ENCODE measurements at places on chromosomes 5 and 9.

DNA sequence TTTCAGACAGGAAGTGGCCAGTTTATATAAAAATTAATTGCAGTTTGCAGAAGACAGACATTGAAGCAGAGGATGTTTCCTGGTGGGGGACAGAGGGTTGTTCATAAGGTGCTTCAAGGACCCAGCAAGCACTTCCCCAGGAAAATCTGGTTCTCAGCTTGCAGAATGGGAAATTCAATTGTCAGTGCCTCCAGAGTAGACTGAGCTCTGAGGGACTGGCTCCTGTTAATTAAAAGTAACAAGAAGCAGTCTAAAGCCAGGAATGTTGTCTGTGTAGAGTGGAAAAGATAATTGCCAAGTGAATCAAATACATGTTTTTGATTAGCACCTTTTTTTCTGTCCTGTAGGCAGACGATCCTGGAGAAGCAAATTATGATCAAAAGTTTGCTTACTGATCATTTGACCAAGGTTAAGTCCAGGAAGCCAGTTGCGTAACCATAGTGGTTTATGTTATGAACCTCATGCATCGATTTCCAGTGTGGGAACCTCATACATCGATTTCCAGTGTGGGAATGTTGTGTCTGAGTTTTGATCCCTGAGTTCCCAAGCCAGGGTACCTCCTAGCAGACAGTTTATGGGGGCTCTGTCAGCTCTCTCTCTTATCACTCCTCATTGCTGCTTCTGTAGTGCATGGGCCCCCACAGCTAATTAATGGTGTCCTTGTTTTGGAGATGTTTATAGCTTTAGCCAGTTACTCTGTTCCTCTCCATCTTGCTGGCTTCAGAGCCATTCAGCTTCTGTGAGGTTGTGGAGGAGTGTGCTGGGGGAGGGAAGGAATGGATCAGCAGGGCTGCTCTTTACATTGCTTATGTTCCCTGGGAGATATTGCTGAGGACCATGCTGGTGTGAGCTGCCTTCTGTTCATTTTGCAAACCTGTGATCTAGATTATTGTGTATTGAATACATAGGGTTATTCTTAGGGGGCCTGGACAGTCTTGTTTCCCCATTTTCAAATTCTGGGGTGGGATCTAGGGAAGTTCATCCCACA, 17.1 kb downstream of the MSANTD3 start:
- no peak for DNase-seq

DNA sequence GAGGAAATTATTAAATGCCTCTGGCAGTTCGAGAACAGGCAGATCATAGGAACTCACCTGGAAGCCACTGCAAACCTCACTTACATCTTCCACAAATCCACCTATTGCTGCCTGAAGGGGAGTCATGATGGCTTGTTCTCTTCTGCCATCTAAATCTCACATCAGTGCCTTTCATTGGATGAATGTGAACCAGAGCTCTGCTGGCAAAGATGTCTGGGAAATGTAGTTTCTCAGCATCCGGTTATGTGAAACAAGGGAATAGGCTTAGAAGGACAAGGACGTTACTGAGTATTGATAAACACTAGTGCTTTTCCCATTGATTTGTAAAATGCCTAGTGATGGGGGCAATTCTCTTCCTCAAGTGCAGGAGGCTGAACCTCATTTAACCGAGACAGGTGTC, 483.3 kb downstream of the ARHGEF28 start:
- DNase-seq = no peak

GRCh38 chr9:97811533-97812246, 41.3 kb upstream of the FOXE1 start:
- no peak for DNase-seq

GRCh38 chr5:120314191-120314590, 149.9 kb upstream of the PRR16 start:
- no peak for DNase-seq

DNA sequence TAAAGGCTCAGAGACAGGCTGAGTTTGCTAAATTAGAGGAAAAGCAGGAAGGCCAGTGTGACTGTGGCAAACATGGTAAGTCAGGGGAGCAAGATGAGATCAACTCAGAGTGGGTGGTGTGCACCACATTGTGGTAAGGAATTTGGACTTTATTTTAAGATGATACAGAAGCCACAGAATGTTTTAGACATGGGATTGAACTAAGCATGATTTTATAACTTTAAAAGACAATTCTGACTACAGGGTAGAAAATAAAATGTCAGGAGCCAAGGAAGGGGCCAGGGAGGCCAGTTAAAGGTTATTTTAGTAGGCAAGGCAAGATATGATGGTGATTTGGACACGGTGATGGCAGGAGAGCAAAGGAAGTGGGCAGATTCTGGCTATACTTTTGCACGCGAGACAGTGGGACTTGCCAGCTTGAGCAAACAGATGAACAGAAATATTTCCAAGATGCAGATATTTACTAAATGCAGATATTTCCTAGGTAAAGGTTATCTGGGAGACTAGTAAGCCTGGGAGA, 53.9 kb downstream of the TSSK1B start:
- no peak for DNase-seq

- no peak for DNase-seq
Measured at GRCh38 chr5:103624035-103624480, 61.5 kb upstream of the NUDT12 start.

GRCh38 chr9:76895186-76895585, 10.7 kb downstream of the PRUNE2 start:
- no peak for DNase-seq

- no peak for DNase-seq
Measured at GRCh38 chr5:172586125-172587060, 54.7 kb upstream of the NEURL1B start.

DNA sequence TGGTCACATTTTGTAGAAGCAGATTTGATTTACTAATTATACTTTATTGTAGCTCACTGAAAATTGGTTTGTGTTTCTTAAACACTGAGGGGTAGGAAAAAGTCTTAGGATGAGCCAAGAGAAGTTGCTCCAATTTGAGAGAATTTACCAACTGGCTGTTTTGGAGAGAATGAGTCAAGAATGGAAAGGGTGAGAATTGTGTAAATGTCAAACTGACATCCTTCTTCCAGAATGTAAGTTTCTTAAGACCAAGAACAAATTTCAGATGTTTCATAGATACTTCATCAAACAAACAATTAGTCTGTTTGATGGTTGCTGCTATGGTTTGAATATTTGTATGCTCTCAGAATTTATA, 106.2 kb upstream of the TXNDC8 start:
- DNase-seq = no peak

DNA sequence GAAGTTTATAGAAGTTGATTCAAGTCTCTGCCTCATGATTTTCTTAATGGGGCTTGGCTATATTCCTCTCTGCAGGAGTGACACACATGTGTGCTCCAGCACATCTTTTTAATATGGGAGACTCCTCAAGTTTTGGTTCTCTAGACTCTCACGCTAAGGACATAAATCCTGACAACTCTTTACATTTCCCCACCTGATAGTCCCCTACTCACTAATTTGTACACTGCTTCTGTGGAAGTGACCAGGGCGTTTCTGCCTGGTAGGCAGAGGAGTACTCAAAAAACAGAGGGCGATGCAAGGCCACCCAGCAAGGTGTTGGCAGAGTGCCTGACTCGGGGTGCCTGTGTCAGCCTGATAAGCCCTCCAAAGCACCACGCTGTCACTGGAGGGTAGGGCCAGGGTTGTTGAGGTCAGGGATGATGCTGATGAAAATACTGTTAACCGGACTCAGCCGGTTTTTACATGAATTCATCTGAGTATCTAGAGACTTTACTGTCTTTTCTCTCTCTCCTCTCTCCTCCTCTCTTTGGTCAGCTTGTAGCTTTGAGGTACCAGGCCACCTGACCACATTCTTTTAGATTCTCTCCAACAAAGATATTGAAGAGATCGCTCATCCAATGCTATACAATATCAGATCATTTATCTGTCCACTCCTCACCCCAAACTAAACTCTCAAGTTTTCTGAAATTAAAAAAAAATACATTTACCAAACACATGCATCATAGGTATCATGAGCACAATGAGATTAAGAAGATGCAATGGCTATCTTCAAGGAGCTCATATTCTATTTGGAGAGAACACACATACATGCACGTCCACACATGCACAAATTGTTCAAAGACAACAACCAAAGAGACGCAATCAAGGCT, 205.2 kb downstream of the PIK3R1 start:
- DNase-seq = no peak

GRCh38 chr5:32726086-32726557, 15.0 kb downstream of the NPR3 start:
- DNase-seq = no peak

- DNase-seq = no peak
Measured at GRCh38 chr5:167797933-167798332, 493.5 kb upstream of the WWC1 start.

- DNase-seq = no peak
Measured at GRCh38 chr9:3359778-3360177, 166.0 kb downstream of the RFX3 start.

DNA sequence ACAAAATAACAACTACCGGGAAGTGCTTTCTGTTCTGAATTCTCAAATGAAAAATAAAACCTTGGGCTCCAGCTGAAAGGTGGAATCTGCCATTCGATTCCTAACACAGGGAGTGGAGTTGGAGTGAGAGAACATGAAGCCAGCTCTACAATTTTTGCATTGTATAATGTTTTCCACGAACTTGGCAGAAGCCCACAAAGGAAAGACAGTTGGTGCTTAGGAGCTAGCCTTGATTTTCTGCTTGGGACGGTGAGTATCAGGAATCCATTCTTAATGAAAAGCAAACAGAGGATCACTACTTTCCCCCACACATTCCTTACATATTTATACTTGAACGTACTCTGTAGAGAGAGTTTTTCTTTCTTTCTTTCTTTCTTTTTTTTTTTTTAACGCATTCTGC, 74.2 kb upstream of the FBXL7 start:
- no peak for DNase-seq

- DNase-seq = no peak
Measured at GRCh38 chr5:169909945-169910344, 70.3 kb downstream of the INSYN2B start.

DNA sequence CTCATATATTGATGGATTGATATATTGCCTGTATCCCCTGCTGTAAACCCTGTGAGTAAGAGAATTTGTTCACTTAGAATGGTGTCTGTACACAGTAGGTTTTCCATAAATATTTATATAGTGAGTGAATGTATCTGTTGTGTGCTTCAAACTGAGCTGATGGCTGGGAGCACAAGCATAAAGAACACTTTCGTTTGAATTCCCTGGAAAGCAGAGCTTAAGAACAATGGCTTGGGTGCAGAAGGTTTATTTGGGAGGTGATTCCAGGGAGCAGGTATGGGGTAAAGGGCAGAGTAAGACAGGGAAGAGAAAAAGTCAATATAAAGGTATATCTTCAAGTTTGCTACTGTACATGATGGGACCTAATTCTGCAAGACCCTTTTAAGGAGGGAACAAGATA, 190.9 kb upstream of the TRIM32 start:
- no peak for DNase-seq

Data from stimulated activated CD8-positive, alpha-beta memory T cell treated with anti-CD3 and anti-CD28 coated beads, Interleukin-15, amount 100 ng/mL, for 24 hours (primary cell).